NCI-H1105 treated with DMSO at 0.1 percent for 48 hours (cell line): ENCODE measurements at places on chromosomes 7 and 10.
A peak's percentile ranks its signal among the peaks of the same experiment; 100 is the strongest.

DNA sequence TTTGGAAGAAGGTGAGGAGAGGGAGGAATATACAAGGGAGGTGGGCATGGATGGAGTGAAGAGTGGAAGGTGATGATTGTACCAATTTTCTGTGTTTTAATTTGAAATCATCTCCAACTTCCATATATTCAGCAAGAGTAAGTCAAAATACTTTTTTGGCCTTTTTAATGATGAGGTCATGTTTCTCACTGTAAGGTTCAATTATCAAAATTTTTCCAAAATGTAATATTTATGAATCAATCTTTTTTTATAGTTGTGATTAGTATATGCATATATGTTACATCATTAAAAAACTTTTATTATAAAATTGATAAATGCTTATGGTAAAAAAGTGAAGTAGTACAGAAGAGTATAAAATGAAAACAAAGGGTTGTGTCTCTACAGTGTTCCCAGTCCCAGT is 40.7 kb downstream of the PRKAR2B start:
- DNase-seq, result no peak

DNA sequence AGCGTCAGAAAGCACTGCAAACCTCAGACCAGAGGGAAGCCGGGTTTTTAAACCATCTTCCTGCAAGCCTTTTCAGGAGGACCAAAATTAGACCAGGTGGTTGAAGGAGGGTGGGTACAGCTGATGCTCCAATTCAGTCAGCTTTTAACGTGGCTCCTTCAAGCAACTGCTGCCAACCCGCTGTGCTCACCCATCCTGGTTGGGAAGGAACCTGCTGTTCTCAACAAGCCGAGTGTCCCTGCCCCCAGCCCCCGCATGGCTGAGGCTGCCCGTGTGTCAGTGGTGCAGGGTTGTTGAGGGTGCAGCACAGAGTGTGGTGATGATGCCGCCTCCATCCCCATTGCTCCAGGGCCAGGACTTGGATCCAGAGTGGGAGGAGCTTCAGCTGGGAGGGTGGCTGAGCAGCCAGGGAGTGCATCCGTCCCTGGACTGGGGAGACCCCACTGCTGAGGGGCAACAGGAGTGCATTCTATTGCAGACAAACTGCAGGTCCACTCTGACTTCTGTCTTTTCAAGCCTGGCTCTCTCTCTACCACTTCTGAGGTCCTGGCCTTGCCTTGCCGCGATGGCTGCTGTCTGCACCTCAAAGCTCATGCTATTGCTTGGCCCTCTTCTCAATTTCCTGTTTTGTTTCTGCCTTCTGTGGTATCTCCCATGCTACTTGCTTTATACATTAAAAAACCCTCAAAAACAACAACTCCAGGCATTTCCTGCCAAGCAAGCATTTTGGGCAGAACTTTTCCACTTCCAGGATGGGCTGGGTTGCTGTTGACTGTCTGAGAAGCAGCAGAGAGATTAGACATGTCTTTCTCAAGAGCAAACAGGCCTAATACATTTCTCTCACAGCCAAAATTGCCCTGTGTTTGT is 134.7 kb downstream of the DNAJB6 start:
- DNase-seq, result no peak

- no peak for DNase-seq
These were observed 163.3 kb downstream of the RPS24 start for GRCh38 chr10:78196964-78197363.

DNA sequence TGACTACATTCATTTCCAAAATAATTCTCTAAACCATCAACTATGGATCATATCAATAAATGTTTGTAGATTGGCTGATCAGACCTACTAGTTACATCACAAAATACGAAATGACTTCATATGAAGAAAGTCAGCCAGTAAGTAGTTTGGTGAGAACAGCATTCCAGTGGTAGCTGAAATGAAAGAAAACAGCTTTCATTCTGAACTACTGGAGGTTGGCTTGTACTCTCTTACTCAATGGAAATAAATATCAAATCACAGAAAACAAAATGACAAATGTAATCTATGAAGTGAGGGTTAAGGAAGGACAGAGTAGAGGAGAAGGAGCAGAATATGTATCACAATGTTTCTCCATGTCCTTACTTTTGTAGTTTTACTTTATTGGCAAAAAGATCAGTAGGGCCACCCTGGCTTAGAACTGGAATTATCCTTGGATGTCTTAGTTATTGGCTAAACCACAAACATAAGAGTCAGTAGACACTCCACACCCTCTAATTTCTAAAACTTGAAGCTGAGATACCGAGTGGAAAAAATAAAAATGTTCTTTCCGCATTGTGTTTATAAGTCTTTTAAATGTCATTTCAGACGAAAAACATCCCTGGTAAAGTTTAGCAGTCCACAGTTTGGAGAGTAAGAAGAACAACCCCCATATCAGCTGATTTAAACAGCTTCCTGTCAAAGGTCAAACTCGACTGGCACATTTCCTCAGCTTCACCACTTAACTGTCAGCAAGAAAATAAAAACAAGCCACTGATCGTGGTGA is 74.0 kb upstream of the DGKI start:
- no peak for DNase-seq

GRCh38 chr7:80649011-80649410 is 10.6 kb downstream of the CD36 start:
- DNase-seq, result no peak

DNA sequence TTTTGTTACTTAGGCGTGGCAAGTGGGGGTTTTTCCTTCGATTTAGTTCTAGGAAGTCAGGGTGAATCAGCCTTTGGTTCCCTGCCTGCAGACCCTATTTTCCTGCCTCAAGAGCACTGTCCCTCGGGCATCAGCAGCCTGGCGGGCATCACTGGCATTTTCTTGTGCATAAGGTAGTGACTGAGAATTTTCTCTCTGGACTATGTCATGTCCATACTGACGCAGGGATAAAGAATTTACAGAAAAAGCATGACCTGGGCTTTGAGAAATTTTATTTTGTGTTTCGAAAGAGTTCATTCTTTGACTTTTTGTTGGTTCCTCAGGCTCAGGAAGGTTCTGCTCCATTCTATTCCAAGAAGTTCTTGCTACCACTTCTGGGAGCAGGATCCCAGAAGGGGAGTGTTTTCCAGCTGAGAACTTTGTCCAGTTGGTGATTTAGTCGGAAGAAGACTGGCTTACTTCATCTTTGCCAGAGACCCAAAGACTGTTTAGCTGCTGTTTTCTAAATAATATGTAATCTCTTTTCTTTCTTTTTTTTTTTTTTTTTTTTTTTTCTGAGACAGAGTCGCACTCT is 213.9 kb upstream of the SH2B2 start:
- no peak for DNase-seq

- no peak for DNase-seq
These were observed 59.4 kb downstream of the USP6NL start for GRCh38 chr10:11551916-11552602.

DNA sequence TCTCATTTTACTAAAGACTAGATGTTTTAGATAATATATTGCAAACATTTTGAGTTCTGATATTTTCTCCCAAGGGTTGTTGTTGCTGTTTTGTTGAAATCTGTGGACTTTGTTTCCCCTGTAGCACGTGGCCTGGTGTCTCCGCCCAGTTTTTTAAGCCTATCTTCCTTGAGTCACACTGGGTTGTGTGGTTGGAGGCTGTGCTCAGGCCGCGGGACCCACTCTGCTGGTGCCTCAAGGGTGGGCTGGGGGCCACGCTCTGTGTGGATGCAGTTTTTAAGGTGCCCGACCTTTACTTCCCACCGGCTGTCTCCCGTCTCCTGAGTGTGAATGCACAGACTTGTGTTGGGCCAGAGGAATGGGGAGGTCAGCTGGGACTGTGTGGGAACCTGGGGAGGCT is 4.2 kb upstream of the PRAP1 start:
- DNase-seq, result no peak

- DNase-seq, result peak; percentile 17
These were observed 974 bp downstream of the KIF11 start for GRCh38 chr10:92593619-92594588.

DNA sequence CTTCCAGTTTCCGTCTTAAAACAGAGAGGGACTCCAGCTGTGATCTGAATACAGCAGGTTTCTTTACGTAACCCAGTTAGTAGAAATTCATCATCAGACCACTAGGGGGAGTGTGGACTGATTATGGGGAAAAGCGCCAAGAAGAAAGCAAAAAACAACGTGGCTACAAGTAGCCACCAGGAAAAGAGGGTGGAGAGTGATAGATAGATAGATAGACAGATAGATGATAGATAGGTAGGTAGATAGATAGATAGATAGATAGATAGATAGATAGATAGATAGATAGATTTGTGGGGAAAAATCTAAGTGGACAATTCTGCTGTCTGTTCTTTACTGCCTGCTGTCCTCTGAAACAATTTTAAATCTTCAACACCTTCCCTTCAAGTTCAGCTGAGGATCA is 12.7 kb upstream of the AKR1B10 start:
- DNase-seq, result peak; percentile 57

DNA sequence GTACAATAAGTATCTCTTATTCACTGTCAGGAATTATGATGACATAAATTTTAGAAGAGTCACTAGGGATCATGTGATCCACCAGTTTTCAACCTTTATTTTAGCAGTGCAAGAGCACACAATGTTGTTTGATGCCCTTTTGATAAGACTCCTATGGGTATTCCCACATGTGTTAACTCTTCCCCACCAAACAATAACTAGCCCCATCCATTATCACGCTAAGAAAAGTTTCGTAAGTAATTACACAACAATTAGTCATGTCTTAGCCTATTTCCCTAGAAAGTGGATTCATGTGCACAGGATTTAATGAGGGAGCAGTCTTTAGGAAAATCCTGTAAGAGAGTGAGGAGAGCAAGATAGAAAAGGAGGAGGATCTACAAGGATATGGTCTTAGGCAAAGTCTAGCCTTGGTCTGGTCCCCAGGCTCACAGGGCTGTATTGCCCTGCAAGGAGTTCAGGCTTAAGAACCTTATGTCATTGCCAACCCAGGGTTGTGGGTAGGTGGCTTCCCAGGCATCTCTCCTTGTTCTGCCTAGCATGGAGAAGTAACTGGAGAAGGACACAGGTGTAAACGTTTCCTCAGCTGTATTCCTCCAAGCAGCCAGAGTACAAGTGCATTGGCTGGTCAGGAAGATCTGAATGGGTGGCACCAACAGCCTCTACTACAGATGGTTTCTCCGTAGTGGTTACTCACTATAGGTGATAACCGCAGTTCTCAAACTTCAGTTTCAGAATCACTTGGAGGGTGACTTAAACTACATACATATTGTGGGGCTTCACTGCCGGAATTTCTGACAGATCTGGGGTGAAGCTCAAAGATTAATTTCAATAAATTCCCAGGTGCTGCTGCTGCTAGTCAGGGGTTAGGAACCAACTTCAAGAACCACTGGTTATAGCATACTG is 574.5 kb downstream of the SUGCT start:
- DNase-seq, result no peak

- no peak for DNase-seq
These were observed 177.3 kb upstream of the PHYHIPL start for GRCh38 chr10:58998924-58999713.

DNA sequence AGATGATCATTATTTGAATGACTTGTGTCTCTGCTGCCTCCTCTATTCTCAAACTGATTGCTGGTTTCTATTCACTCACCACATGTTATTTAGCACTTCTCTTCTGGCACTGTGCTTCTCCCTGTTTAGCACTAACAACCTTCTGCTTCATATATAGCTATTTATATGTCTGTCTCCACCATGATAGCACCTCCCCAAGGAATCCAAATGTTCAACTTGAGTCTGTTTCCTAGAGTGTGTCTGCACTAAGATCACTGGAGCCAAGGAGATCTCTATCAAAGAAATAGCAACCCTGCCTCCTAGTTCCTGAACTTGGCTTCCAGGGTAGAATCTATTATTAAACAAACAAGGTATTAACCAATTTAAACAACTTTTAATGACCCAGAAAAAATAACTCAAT is 104.5 kb downstream of the CYP26A1 start:
- no peak for DNase-seq

DNA sequence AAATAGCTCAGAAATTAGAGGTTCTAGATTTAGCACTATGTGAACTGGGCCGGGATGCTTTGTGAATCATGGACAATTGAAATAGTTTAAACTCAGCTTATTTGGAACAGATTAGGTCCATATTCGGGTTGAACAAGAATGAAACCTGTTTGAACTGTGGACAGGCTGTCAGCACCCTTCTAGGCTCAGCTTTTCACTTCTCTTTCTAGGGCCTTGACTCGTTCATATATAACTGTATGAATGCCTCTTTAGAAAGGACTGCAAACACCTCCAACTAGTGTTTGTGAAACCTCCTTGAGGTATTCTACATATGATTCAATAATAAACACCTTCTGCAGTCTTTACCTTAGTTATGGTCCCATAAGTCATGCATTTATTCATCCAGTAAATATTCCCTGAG is 115.6 kb downstream of the REEP3 start:
- no peak for DNase-seq

GRCh38 chr7:29196191-29196590 is 1.6 kb downstream of the CHN2 start:
- DNase-seq, result no peak

- DNase-seq, result no peak
These were observed 338.3 kb upstream of the AUTS2 start for GRCh38 chr7:69260023-69260422.

DNA sequence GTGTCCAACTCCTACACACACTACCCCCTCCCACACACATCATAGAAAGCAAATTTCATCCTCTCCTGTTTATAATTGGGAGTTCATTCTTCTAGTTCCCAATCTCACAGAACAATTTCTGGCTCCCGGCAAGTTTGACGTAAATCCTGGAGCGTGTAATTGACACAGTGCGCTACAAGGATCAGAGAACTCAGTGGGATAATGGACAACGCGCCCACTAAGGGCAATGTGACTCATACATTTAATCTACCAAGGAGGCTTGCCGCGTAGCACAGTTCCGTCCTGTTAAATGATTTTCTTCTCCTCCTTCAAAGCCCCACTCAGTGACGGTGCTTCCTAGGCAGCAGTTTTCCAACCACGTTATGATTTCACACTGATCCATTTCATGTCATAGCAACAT is 277.6 kb downstream of the SFMBT2 start:
- DNase-seq, result no peak

DNA sequence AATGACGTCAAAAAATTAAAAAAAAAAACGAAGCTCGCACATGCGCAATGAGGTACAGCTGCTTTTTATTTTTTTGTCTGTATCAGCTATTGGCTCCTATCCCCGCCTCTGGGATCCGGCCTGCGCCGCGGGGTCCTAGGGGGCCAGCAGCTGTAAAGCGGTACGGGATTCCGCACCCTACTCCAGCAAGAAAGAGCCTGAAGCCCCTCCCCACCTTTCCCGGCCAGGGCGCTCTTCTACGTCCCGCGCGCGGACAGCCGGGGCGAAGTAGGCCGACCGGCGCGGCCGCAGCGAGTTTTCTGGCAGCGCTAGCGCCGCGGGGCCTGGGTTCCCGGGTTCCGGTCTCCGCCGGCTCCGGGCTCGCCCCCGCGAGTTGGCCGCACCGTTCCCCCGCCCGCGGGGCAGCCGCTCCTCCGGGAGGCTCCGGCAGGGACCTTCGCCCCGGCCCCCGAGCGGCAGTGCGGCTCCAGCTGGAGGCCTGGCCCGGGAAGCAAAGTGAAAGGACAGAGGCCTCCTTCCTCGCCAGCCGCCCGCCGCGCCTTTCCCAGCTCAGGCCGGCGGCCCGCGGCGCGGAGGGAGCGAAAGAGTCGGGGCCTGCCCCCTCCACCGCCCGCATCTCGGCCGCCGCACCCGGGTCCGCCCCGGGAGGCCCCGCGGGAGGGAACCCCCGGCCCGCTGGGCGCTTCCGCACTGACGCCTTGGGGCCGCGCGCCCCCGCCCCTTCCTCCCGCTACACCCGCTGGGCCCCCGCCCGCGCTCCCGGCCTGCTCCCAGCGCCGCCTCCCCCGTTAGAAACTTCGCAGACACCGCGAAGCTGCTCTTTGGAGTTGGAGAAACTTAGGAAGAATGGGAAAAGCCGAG is 4.7 kb upstream of the SPAG6 start:
- peak; percentile 80 for DNase-seq
